ENCODE measurements at places on chromosomes 12 and 14. TPM values are rescaled to one million over a fixed set of nuclear protein-coding genes. Genes with fewer than 3 reads are reported as not detected.

Gene PPP1R1A
- polyA plus RNA-seq = 16.0 TPM

Gene SETD1B
- 7.1 TPM for polyA plus RNA-seq

GRCh38 chr12:30996255-30996654 is 69.7 kb downstream of the TSPAN11 start:
- no peak for DNase-seq

Gene TMEM132D
- polyA plus RNA-seq = 20.1 TPM

DNA sequence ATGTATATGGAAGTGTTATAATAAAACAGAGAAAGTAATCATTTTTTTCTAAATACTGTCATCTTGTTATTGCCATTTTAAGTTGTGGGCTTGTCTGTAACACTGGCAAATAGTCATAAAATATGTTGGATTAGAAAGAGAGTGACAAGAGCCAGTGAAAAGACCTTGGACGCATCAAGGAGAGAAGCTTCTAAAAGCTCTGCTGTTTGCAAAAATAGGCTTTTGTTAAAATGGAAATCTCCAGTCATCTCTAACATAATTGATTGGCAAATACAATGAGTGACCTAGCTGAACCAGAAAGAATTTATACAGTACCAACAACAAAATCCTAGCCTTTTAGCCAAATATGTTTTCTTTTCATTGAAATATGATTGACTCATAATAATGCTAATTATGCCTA is 245.8 kb upstream of the RMST start:
- peak; percentile 31 for DNase-seq

GRCh38 chr14:61598980-61599379 is 96.3 kb upstream of the HIF1A start:
- peak; percentile 73 for DNase-seq

All from brain (organoid and tissue), 16 donors.